CD4-positive, alpha-beta memory T cell (primary cell): ENCODE measurements at places on chromosomes 1 and 21.

DNA sequence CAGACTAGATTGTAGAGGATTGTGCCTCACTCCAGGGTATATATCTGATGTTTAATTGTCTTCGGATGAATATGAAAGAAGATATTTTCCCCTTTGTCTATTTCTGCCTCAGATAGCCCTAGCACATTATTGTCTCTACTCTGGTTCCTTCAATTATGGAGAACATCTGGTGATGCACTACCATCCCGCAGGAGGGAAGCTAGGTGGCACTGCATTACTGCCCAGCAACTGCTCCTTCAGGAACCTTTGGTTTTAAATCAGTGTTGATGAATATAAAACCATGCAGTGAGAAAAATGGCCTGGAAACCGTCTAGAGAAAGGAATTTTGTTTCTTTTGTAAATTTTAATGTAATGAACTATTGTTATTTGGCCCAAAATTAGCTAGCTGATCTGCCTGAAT lies 68.5 kb downstream of the GPR88 start:
- DNase-seq: no peak

DNA sequence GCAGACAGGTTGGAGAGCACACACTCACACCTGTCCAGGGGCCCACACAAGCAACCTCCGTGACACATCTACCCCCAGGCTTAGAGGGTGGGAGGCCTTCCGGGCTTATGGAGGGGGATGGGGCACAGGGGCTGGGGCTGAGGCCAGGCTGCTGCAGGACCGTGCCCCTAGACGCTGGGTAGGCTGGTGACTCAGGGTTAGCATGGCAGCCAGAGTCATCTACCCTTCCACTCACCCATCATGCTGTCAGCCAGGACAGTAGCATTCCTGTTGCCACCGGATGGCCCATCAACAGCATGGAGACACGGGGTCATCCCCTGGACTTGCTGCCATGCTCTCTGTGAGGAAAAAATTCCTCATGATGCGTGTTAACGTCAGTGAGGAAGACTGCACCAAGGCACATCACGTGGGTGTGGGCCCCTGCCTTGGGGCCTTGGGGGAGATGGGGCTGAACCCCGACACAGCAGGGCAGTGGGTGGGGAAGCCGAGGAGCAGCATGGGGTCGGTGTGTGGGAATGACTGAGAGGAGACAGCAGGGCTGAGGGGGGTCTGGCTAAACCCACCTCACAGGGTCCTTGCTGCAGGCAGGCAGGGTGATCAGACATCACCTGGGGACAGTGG lies 52.8 kb downstream of the WNT9A start:
- no peak for DNase-seq

DNA sequence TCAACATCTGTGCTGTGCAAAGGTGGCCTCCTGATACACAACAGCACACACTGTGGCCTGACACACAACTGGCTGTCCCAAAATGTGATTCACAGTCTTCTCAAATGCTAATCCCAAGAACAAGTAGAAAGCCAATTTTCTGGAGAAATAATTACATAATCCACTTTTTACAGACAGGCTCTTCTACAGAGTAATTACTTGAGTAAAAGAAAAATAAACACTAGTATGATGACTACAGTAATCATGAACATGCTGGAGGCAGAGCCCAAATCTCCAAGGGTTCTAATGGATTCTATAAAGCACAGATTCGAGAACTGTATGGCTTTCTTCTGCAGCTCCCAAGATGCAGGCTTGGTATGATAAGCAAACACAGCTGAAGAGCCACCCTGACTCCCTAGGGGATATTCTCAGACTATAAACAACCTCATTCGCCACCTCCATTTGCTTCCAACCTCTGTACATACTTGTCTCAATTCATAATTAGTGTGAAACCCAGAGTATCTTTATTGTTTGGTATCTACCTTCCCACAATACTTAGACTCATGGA lies 81.9 kb downstream of the SIPA1L2 start:
- no peak for DNase-seq

- no peak for DNase-seq
Observed at GRCh38 chr1:115275216-115275615, 62.8 kb downstream of the NGF start.

- DNase-seq: no peak
Observed at GRCh38 chr1:64043976-64044375, 159.4 kb upstream of the UBE2U start.

DNA sequence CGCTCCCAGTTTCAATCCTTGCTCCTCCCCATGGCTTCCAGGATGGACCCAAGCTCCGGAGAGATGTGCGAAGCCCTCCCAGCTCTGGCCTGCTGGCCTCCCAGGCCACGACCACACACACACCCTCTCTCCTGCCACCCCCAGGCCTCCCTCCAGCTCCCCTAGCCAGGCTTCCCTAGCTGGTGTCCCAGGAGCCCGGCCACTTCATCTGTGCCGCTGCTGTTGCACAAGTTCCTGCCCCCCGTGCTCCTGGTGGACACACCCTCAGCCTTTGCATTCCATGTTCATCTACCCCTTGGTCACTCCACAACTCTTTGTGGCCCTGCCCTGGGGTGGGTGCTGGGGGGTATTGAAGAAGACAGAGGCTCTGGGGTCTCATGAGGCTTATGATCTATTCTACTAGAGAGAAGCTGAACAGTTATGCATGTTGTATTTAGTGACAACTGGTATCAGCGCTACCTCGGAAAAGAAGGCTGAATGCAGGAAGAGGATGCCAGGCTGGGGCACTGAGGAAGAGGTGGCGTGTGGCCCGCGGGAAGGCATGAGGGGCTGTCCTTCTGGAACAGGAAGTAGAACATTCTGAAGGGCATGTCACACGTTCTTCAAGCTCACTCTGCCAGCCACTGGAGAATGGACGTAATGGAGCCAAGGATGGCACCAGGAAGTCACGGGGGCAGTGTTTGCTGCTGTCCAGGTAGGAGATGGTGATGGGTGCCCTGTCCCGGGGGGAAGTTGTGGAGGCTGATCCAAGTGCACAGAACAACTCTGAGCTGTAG lies 172.4 kb downstream of the PSMG1 start:
- DNase-seq: no peak

DNA sequence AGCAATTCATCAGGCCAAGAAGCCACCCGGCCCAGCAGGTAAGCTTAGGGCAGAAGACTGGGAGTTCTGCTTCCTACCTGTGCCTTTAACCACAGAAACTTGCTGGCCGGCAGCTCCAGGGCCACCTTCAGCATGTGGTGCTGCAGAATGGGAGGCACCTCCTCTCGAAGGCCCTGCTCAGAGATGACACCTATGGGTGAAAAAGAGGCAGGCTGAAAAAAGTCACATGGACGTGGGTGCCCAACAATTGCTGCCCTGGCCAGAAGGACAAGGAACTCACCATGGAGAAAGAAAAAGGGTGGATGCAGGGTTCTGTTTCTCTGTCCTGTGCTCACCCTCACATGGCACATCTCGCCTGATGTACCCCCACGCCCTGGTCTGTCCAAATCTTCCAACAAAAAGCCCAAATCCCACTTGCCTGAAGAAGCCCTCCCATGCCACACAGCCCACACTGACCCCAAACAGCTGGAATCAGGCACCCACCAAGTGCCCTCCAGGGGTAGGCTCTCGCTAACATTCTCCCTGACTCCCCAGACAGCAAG lies 33.0 kb downstream of the URB1 start:
- DNase-seq: no peak

GRCh38 chr1:153705484-153705883 lies 22.4 kb upstream of the INTS3 start:
- no peak for DNase-seq

- DNase-seq: no peak
Observed at GRCh38 chr21:36696390-36697059, 2.4 kb upstream of the SIM2 start.

DNA sequence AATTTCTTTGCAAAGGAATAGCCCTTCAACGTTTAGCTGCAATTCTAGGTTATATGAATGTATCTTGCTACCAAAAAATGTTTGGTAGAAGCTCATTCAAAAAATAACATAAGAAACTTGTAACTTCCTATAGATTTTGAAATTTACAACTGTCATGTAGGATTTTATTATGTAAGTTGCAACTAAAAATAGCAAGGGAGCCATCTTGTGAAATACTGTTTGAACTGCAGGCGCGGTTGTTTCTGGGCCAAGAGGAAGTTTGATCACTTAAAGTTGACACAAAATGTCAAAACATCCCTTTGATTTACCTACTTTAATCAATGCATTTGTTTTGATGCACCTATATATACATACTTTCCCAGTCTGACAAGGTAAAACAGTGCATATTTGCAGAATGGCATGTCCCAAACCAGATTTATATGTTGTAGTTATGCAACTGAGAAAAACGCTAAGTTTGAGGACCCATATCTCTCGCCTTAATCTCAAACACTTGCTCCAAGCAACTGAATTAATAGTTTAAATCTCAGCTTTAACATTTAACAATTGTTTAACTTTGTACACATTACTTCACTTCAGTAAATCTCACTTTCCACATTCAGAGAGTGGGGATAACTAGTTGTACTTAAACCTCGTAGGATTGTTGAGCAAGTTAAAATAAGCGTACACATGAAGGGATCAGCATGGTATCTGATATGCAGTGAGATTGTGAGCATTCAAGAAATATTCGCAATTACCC lies 63.9 kb downstream of the KCNK2 start:
- DNase-seq: no peak

- no peak for DNase-seq
Observed at GRCh38 chr1:158008630-158009029, 15.2 kb downstream of the KIRREL1 start.

- no peak for DNase-seq
Observed at GRCh38 chr1:110067479-110067892, 3.0 kb downstream of the ALX3 start.

DNA sequence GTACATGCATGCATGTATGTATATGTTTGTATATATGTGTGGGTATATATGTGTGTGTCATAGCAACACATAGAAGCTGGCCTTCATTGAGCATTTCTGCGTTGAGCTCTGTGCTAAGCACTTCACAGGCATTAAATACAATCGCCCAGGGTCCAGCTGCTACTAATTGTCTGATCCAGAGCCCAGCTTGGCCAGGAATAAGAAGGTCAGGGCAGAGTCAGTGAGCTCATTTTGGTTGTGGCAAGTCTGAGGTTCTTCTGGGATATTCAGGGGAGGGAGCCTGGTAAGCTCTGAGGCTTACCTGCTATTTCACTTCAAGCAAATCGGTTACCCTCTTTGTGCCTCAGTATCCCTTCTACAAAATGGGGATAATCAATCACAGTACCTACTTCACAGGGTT lies 59.6 kb downstream of the FOXO6 start:
- DNase-seq: no peak

GRCh38 chr1:245260110-245260882 lies 105.5 kb downstream of the KIF26B start:
- DNase-seq: no peak

DNA sequence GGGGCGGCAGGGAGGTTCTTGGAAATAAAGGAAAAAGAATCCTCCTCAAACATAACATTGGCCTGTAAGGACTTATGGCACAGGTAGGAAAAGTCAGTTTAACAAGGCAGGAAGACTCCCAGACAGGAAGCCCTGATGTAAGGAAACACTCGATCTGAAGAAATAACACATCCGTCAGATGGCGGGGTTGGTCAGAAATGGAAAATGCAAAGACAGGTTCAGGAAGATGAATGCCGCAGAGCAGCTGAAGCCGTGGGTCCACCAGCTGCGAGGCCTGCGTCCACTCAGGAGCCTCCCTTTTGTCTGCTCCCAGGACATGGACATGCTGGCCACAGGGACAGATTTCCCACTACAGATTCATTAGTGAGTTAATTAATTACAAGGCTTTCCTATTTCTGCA lies 3.8 kb downstream of the RSPH1 start:
- DNase-seq: no peak

- DNase-seq: no peak
Observed at GRCh38 chr1:171346881-171347280, 32.9 kb downstream of the FMO4 start.

GRCh38 chr1:37394574-37395464 lies 79.6 kb upstream of the ZC3H12A start:
- no peak for DNase-seq

DNA sequence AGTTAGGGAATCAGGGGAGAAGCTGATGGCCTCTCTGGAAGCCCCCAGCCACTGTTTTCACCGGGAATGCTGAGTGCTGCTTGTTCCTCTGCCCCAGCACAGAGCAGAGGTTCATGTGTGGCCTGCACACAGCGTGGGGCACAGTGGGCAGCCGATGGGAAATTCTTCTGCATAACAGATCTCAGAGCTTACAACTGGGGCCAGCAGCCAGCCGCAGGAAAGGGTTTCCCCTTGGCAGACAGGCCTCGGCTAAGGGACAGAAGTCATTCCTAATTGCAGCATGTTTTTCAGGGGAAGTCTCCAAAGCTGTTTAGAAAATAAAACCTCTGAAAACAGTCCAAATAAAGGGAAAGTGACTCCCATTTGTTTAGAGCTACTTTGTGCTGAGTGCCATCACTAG lies 22.6 kb downstream of the HMGB4 start:
- DNase-seq: no peak

DNA sequence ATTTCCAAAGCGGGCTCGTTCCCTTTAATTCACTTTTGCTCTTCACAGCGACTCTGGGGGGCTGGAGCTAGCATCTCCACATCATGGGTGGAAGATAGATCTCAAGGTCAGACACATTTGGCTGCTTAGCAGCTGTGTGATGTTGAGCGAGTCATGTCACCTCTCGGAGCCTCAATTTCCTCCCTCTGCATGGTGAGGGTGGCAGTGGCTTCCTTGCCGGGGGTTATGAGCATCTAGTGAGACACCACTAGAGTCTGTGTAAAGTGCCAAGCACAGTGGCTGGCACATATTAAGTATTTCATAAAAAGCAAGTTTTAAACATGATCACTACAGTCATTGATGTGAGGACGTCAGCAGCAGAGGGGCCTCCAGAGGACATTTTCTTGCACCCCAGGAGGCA lies 16.9 kb upstream of the ECE1 start:
- DNase-seq: no peak

- DNase-seq: no peak
Observed at GRCh38 chr1:66752671-66753371, 562 bp downstream of the DYNLT5 start.

DNA sequence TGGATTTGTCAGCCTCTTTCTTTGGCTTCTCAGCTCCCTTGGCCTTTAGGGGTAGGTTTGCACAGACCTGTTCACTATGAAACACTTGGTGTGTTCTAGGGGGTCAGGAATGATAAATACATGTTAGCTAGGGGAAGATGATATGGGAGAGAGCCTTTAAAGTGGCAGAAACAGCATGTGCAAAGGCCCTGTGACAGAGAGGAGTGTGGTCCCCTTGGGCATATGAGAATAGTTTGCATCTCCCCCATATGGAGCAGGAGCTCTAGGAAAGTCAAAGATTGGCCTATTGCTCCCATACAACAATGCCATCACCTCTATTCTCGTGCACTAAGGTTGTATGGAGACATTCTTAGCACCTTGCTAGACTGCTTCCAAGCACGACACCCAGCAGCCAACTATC lies 10.7 kb upstream of the NTPCR start:
- no peak for DNase-seq
